SHP77 treated with DMSO at 0.1 percent for 48 hours (cell line): ENCODE measurements at places on chromosomes 13 and 19.

GRCh38 chr13:51045451-51045850 is 65.6 kb downstream of the C13orf42 start:
- DNase-seq, result no peak

GRCh38 chr13:24216176-24216575 is 55.7 kb downstream of the SPATA13 start:
- no peak for DNase-seq

DNA sequence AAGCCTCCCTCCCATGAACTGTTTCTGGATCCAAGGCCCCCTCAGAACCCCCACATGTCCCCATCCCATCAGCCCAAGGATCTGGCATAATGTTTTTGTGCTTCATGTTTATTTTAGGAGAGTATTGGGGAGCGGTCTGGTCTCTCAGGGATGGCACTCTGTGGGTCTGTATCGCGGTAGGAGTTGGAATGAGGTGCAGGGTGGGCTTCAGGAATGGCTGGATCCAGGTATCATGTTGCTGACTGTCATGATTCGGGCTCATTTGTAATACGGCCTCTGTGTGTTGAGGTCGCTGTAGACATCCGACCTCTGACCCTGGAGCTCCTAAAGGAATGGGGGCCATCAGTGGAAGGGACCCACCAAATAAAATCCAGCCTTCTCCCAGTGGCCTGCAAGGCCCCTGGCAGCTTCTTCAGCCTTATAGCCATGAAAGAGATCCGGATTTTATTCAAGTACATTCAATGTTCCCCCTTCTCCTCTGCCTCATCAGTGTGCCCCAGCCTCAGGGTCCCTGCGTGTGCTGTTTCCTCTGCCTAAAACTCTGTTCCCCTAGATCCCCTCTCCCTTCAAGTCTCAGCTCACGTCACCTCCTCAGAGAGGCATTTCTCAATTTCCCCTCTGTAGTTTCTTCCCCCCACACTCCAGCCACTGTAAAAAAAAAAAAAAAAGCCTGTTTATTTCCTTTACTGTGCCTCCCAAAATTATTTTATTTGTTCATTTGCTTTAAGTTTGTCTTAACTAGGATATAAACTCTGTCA is 2.2 kb downstream of the HCST start:
- no peak for DNase-seq

- no peak for DNase-seq
These were observed 2.4 kb downstream of the ALOX5AP start for GRCh38 chr13:30737511-30738337.

GRCh38 chr13:29914581-29914980 is 64.2 kb upstream of the UBL3 start:
- DNase-seq, result no peak

DNA sequence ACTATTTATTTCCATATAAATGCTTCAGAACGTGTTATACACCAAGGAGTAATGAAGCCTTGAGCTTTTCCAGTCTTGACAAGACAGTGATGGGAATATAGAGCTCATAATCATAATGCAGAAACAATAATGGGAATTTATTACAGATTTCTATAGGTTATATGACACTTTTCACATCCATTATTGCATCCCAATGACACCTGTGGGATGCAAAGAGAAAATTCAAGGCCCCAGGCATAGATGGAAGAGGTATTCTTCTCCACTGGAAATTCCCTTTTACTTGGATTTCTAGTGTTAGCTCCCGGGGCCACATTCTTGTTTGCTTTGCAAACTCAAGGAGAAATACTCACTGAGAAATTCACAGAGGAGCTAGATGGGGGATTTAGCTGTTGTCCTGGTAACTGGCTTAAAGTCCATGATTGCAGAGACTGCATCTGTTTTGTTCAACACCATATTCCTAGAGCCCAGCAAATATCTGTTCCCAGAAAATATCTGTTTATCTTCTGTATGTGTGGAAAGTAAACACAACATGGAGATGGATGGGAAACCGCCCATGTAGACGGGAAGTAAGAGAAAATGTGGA is 30.6 kb upstream of the TNFSF11 start:
- no peak for DNase-seq

GRCh38 chr19:49929611-49930482 is 543 bp upstream of the NUP62 start:
- peak; percentile 90 for DNase-seq

GRCh38 chr13:45132369-45133064 is 12.2 kb downstream of the GTF2F2 start:
- no peak for DNase-seq

DNA sequence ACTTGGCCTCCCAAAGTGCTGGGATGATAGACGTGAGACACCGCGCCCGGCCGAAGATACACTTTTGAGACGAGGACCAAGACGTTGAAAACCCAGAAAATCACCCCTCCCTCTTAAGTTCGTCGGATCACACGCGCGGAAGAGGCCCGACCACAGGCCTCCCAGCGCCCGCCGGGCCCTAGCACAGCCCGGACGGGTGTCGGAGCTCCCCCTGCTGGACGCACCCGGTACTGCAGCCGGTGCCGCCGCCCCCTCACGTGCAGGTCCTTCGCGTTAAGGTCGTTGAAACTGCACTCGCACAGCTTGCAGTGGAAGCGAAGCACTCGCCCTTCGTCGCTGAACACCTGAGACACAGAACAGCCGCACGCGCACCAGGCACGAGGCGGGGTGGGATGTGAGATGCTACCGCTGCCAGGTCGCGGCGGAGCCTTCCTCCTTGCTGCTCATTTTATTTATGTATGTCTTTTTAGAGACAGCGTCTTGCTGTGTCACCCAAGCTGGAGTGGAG is 35.7 kb upstream of the MATK start:
- DNase-seq, result no peak

DNA sequence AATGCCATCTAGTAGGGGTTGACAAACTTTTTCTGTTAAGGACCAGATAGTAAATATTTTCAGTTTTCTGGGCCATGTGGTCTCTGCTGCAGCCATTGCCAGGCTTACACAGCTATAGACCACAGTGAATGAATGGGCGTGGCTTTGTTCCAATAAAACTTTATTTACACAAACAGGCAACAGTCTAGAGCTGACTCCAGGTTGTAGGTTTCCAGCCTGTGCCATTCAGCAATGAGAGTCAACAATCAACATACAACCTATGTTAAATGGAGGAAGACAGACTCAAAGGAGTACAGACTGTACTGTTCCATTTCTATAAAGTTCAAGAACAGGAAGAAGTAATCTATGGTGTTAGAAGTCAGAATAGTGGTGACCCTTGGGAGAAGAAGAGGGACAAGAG is 15.2 kb upstream of the IZUMO2 start:
- DNase-seq, result peak; percentile 25

- no peak for DNase-seq
These were observed 6.9 kb upstream of the JUNB start for GRCh38 chr19:12784394-12784870.

- DNase-seq, result no peak
These were observed 22.2 kb downstream of the PCID2 start for GRCh38 chr13:113186061-113186900.

DNA sequence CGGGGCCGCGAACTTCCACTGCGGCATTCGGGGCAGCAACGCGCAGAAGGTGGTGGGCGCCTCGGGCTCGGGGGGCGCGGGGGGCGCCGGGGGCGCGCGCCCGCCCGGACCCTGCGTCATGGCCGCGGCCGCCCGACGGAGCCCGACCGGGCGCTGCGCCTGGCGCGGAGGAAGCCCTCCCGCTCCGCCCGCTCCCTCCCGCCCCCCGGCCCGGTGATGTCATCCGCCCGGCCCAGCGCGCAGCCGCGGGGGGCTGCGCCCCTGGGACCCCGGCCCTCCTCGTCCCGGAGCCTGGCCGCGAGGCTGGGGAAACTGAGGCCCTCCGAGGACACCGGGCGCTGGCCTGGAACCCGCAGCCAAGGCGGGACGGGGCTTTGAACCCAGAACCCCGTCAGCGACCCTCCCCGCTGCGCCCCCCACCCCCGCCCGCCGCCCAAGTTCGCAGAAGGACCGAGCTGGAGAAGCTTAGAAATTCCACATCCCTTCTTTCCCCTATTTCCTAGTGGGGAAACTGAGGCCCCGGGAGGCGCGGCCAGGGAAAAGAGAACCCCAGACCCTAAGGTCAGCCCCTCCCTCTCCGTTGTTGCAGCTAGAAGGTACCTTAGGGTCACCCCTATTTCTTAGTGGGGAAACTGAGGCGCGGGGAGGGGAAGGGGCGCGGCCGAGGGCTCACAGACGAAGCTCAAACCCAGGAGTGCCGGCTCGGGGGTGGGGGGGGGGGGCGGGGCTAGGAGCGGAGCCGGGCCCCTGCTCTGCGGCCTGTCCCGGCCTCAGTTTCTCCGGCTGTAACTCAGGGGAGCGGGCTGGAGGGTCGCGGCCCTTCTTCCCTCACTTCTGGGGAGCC is at the start of gene SHC2:
TSS of gene SHC2 (minus strand) at position 157 of the 844 bp plus-strand sequence. CDS start at position 120, 37 bp downstream.
- no peak for DNase-seq

GRCh38 chr13:109547942-109548341 is 238.4 kb downstream of the IRS2 start:
- no peak for DNase-seq

DNA sequence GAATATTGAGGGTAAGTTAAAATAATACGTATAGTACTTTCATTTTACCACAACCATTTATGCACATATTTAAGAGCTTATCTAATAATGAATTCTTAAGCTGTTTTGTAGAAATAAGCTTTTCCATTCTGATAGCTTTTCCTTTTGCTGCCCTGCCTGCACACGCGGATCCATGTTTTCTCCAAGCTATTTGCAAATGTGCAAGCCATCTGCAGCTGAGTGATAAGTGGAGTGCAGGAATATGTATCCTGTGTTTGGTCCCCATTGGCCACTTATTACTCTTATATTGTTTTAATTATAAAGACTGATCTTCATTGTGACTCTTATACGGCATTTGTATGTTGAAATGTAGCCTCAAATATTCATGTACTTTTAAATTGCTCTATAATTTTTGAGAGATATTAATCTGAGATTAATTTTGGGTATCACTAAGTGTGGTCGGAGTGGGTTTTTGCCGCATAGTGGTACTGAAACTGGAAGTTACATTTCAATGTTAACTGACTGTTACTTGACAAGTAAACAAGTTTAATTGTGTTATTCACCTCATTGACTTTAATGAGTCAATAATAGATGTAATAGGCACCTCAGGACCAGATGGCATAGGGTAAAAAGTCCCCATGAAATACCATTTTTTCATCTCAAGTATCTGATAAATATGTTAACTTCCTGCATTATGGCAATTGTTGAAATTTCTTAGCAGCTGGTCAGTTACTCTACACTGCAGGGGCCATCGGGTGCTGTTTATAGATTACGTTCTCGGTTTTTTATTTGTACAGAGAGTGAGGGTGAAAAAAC is 1567.4 kb downstream of the EFNB2 start:
- no peak for DNase-seq

GRCh38 chr19:18843960-18844359 is 12.2 kb downstream of the UPF1 start:
- no peak for DNase-seq

- DNase-seq, result no peak
These were observed 51.2 kb downstream of the MBD3L2B start for GRCh38 chr19:6970021-6970420.
